Activated CD4-positive, alpha-beta T cell treated with anti-CD3 and anti-CD28 coated beads, Interleukin-2, amount 10 ng/mL, durations not matched to agents 7 days and 5 days (primary cell): ENCODE measurements at places on chromosomes 3 and 15. TPM values are rescaled to one million over a fixed set of nuclear protein-coding genes. Genes with fewer than 3 reads are reported as not detected.

DNA sequence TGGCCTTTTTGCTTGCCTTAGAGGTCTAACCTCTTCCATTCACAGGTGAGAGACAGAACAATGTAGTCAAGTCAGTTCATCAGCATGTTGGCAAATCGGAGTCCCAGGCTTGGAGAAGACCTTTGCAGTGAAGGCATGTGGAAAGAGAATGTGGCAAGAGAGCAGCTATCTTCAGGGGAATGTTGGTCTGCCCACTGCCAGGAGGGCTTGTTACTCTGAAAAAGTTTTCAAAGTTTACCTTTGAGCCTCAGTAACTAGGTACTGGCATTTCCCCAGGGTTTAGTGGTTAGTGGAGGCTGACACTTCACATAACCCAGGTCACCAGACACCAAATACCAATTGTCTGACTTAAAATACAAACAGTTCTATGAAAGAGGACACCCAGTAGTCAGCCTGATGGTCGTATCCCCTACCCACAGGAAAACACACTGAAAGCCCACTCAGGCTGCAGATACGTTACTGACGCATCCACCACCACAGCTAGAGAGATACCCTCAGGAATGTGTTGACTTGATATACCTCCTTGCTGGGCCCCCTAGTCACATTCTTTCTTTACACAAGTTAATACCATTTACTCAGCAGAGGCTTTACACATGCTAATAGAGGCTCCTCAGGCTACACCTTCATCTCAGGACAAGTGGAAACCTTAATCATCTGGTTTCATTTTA is 9.7 kb upstream of the ARID3B start:
- no peak for DNase-seq
- no peak overlapping the region for H3K27ac ChIP-seq
- no peaks in the 10 kb centered on the region for H3K27me3 ChIP-seq
- no peak overlapping the region for H3K4me3 ChIP-seq
- no peaks in the 10 kb centered on the region for H3K36me3 ChIP-seq

- H3K36me3 ChIP-seq, result no peaks in the 10 kb centered on the region
- H3K27me3 ChIP-seq, result no peaks in the 10 kb centered on the region
- H3K4me3 ChIP-seq, result no peak overlapping the region
- DNase-seq, result no peak
- H3K27ac ChIP-seq, result no peak overlapping the region
These were observed 268.0 kb downstream of the NAALADL2 start for GRCh38 chr3:175127075-175127662.

DNA sequence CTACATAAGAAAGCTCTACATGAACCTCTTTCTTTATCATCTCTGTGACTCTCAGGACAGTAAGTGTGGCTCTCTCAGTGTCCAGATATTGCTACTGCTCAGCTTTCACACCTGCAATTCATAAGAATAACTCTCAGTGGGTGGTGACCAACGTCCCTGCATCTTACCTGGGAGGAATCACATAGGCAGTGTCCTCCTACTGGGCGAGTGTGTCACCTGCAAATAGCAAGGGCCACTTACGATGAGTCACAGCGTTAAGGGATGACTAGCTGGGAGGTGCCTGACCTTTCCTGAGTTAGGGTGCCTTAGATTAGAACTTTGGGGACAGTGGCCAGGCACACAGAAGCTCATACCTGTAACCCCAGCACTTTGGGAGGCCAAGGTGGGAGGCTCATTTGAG is 90.8 kb upstream of the C3orf80 start:
- H3K4me1 ChIP-seq, result peaks cover under 1% of the 10 kb centered on the region
- H3K27me3 ChIP-seq, result peaks cover under 1% of the 10 kb centered on the region
- H3K4me3 ChIP-seq, result no peak overlapping the region
- no peak overlapping the region for H3K27ac ChIP-seq

The WNT7A gene
- total RNA-seq, result 0.20 TPM

The PLA2G4E gene
- total RNA-seq, result not detected
